ENCODE measurements at places on chromosomes 3 and 15.

- no peak overlapping the region for H3K4me3 ChIP-seq
- no peaks in the 10 kb centered on the region for H3K4me1 ChIP-seq
- no peak overlapping the region for H3K27ac ChIP-seq
- H3K36me3 ChIP-seq = no peaks in the 10 kb centered on the region
These were observed 337.2 kb downstream of the SATB1 start for GRCh38 chr3:18087988-18088387.

GRCh38 chr15:57227899-57228298 is 148.4 kb upstream of the CGNL1 start:
- H3K36me3 ChIP-seq = peaks cover 5% of the 10 kb centered on the region
- no peak overlapping the region for H3K4me3 ChIP-seq
- no peak for DNase-seq
- H3K4me1 ChIP-seq = peaks cover 9% of the 10 kb centered on the region

DNA sequence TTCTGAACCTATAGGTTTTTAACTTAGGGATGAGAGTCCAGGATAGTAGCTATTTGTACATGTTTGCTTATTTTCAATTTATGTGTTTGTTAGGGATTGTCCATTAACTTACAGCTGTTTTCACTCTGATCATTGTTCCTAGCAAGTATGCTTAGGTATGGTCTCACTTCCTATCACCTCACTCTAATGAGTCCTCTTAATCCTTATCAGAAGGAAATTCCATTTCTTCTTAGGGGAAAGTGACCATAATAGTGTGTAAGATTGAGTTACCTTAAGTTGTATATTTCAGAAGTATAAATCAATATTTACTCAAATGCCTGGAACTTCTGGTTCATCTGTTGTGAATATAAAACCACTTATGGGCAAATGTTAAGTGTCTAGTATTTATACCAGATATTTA is 53.0 kb downstream of the PIAS1 start:
- H3K4me3 ChIP-seq = no peak overlapping the region
- H3K36me3 ChIP-seq = peaks cover 15% of the 10 kb centered on the region
- peak overlapping the region; percentile 50 for H3K27ac ChIP-seq

DNA sequence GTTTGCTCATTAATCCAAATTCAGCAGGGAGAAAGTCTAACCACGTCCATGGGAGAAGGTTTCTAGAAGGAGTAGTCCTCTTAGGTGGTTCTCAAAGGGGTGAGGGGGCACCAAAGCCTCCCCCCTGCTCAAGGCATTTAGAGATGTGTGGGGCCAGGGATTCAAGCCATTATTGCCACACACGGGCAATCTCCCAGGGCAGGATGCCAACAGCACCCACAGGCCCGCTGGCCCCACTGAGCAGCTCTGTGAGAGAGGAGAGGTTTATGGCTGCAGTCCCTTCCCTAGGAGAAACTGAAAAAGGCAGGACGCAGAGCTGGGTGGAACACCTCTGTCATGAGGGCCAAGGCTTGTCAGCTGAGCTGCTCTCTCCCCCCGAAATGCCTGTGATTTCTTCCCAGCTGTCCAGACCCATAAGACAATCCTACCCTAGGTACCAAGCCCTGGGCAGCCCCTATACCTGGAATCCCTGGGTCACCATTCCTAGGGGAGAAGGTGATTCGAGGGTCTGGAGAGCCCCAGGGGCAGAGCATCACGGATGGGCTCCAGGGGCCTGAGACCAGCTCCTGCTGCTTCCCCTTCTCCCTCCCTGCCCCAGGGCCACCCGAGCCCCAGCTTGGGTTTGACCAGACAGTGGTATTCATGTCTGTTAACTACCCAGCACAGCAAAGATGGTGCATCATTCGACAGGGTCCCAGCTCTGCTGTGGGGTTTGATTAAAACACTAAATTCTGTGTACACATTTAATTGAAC is 39.0 kb downstream of the WHAMM start:
- peak overlapping the region; percentile 75 for H3K27ac ChIP-seq
- no peaks in the 10 kb centered on the region for H3K27me3 ChIP-seq
- no peaks in the 10 kb centered on the region for H3K36me3 ChIP-seq
- peaks cover 41% of the 10 kb centered on the region for H3K4me1 ChIP-seq

GRCh38 chr3:60048447-60048848 is 998.6 kb upstream of the CFAP20DC start:
- H3K27me3 ChIP-seq = no peaks in the 10 kb centered on the region
- H3K36me3 ChIP-seq = peaks cover 8% of the 10 kb centered on the region
- no peak for DNase-seq
- H3K4me3 ChIP-seq = no peak overlapping the region

- no peaks in the 10 kb centered on the region for H3K27me3 ChIP-seq
- H3K4me1 ChIP-seq = peaks cover 7% of the 10 kb centered on the region
- DNase-seq = no peak
- no peak overlapping the region for H3K4me3 ChIP-seq
- H3K36me3 ChIP-seq = peaks cover 13% of the 10 kb centered on the region
These were observed 14.6 kb downstream of the IVD start for GRCh38 chr15:40420071-40420713.

Measured in naive B cell (primary cell).